ENCODE measurements at places on chromosomes 12 and 14.

GRCh38 chr12:49689785-49690184, 17.4 kb downstream of the FMNL3 start:
- H3K36me3 ChIP-seq: no peaks in the 10 kb centered on the region
- H3K27me3 ChIP-seq: no peaks in the 10 kb centered on the region
- H3K4me1 ChIP-seq: no peaks in the 10 kb centered on the region
- H3K4me3 ChIP-seq: no peak overlapping the region
- H3K27ac ChIP-seq: no peak overlapping the region
- no peak for DNase-seq

- no peak overlapping the region for H3K4me3 ChIP-seq
- no peak for DNase-seq
- H3K27me3 ChIP-seq: no peaks in the 10 kb centered on the region
- no peaks in the 10 kb centered on the region for H3K4me1 ChIP-seq
- no peaks in the 10 kb centered on the region for H3K36me3 ChIP-seq
Observed at GRCh38 chr12:68138480-68138879, 21.1 kb downstream of the IFNG start.

DNA sequence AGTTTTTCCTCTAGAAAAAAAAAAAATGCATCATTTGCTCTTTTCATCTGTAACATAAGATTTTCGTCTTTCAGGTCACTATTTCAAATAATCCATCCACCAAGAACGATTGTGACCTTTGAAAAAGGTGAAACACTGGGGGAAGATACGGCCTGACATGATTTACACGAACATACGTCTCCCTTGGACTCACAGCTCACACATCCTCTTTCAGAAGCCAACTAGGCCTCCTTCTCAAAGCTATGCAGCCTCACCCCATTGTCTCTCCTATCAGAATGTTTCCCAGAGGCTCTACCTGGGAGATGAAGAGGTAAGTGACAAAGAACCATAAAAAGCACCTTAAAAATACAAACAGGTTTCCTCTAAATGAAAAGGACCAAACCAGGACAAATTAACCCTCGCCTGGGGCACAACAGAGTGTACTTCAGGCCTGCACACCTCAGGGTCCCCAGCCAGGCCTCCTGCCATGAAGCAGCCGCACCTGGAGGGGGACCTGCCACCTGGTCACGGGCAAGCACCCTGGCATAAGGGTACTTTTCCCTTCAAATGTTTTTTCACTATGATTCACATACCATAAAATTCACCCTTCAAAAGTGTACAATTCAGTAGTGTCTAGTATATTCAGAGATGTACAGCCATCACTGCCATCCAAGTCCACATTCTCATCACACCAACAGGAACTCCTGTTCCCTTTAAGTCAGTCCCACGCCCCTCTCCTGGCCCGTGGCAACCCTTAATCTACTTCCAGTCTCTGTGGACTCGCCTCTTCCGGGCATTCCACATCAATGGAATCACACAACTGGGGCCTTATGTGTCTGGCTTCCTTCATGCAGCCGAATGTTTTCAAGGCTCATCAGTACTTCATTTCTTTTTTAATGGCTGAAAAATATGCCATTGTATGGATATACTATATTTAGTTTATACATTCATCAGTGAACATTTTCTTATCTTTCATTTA, 5.4 kb downstream of the SLC15A4 start:
- peak; percentile 86 for DNase-seq
- H3K4me1 ChIP-seq: peaks cover 62% of the 10 kb centered on the region
- H3K27ac ChIP-seq: peak overlapping the region; percentile 90
- H3K4me3 ChIP-seq: peak overlapping the region; percentile 4

GRCh38 chr14:65604936-65605335, 192.4 kb downstream of the FUT8 start:
- H3K27ac ChIP-seq: no peak overlapping the region
- DNase-seq: no peak
- H3K27me3 ChIP-seq: no peaks in the 10 kb centered on the region
- H3K36me3 ChIP-seq: no peaks in the 10 kb centered on the region
- H3K4me1 ChIP-seq: no peaks in the 10 kb centered on the region
- H3K4me3 ChIP-seq: no peak overlapping the region

DNA sequence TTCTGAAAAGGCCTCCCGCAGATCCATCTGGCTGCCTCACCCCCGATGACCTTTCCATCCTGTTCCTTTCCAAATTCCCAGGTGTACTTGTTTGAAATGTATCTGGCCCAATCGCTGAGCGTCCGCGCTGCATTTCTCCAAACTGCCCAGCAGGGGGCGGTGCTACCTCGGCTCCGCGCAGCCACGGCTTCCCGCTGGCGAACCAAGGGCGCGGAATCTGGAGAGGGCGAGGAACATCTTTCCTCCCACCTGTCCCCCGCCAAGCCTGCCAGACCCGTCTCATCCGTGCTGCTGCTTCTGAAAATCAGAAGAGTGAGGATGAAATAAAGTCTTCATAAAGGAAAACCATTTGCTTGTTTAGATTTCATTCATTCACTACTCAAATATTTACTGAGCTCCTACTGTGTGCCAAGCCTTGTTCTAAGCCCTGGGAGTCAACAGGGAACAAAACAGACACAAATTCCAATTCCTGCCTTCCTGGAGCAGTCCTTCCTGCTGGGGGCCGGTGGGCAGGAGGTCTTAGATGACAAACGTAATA, 16.8 kb upstream of the MYL2 start:
- no peak for DNase-seq
- no peak overlapping the region for H3K4me3 ChIP-seq
- no peak overlapping the region for H3K27ac ChIP-seq
- no peaks in the 10 kb centered on the region for H3K36me3 ChIP-seq
- H3K4me1 ChIP-seq: no peaks in the 10 kb centered on the region
- no peaks in the 10 kb centered on the region for H3K27me3 ChIP-seq

GRCh38 chr12:26554332-26554731, 278.7 kb downstream of the ITPR2 start:
- no peak for DNase-seq
- H3K36me3 ChIP-seq: peaks cover 9% of the 10 kb centered on the region

DNA sequence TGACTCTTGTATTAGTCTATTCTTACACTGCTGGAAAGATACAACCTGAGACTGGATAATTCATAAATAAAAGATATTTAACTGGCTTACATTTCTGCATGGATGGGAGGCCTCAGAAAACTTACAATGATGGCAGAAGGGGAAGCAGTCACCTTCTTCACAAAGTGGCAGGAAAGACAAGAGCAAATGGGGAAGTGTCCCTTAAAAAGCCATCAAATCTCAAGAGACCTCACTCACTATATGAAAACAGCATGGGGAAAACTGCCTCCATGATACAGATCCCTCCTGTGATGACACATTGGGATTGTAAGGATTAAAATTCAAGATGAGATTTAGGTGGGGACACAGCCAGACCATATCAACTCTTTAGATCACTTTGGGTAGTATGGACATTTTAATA, 83.7 kb downstream of the TMTC3 start:
- H3K36me3 ChIP-seq: no peaks in the 10 kb centered on the region
- no peak overlapping the region for H3K27ac ChIP-seq
- H3K4me1 ChIP-seq: no peaks in the 10 kb centered on the region
- H3K27me3 ChIP-seq: no peaks in the 10 kb centered on the region

DNA sequence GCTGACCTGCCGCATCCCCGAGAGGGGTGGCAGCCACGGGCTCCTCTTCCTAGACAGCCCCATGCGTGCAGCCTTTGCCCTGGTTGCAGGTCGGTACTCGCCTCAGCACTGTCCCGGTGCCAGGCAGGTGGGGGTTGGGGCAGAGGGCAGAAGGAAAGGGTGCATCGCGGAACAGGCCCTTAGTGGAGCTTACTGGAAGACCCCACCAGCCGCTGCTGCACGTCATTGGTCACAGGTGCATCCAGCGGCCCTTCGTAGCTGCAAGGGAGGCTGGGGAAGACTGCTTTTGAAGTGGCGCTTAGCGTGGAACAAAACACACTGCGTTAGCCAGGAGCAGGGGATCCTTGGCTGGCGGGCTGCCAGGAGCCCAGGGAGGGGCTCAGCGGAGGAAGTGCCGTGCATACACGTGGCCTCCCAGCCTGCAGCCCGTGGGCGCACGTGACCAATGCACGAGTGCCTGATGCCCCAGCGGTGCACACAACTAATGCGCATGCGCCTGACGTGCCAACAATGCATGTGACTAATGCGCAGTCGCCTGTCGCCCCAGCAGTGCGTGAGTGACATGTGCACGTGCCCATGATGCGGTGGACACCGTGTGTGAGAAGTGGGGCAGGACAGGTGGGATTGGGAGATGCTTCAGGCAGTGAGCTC, 5.0 kb upstream of the EP400 start:
- H3K36me3 ChIP-seq: peaks cover 16% of the 10 kb centered on the region
- no peak overlapping the region for H3K4me3 ChIP-seq
- peaks cover 5% of the 10 kb centered on the region for H3K4me1 ChIP-seq
- no peaks in the 10 kb centered on the region for H3K27me3 ChIP-seq
- no peak for DNase-seq

DNA sequence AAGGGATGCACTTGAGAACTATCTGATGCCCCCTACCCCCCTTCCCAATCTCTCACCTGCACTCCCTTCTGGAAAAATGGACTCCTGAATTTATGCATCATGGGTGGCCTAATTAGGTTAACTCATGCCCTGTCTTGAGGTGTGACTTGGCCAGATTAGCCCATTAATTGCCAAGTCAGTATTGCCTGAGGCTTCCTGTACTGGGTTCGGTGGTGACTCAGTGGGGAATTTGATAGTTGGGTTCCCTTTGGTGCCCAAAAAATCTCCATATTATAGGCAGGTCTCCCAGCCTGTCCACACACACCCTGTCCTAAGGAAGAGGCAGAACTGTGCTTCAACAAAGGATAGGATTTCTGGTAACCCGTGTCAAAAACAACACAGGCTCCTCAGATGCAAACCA, 146.1 kb downstream of the CHST11 start:
- H3K4me3 ChIP-seq: no peak overlapping the region
- no peaks in the 10 kb centered on the region for H3K36me3 ChIP-seq
- H3K27ac ChIP-seq: peak overlapping the region; percentile 81
- no peaks in the 10 kb centered on the region for H3K4me1 ChIP-seq

DNA sequence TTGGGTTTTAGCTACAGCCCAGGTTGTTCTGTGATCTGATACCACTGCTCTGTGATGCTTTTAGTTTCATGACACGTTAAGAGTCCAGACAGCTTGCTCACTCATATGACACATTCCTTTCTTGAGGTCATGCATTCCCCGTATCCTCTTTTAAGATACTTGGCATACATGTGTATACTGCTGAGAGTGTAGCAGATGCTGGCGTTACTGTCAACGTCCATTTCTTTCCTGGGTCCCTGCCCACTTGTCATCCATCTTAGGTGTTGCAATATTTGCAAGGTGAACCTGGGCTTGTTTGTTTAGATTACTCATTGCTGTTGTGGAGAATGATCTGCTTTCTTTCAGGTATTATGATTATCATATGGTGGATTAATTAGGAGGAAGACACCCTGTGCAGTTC, 9.1 kb upstream of the EMP1 start:
- no peak overlapping the region for H3K4me3 ChIP-seq
- H3K27ac ChIP-seq: no peak overlapping the region
- no peaks in the 10 kb centered on the region for H3K36me3 ChIP-seq
- H3K4me1 ChIP-seq: no peaks in the 10 kb centered on the region

DNA sequence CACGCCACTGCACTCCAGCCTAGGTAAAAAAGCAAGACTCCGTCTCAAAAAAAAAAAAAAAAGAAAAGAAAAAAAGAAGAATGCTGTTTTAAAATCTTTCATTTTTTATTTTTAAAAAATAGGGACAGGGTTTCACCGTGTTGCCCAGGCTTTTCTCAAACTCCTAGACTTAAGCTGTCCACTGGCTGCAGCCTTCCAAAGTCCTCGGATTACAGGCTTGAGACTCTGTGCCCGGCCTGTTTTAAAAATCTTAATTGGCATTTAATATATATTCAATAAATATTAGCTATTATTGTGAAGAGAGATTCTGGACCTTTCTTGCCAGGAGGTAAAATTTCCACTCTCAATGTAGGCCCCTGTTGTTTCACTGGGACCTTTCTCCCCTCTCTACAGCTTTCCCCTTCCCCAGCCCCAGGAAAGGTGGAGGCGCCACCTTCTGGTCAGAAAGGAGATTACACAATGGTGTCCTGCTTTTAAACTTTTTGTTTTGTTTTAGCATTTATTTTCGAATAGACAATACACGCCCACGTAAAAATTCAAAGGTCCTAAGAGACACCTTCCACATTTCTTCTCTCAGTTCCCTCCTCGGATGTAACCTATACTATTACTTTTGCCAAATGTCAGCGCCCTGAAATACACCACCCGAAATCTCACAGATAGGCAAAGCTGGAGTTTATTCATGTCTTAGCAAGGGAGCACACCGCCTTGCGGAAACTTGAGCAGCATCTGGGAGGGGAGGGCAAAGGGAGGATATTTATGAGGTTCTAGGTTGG, 23.8 kb upstream of the PHC1 start:
- H3K4me1 ChIP-seq: no peaks in the 10 kb centered on the region
- H3K4me3 ChIP-seq: peak overlapping the region; percentile 60
- no peak overlapping the region for H3K27ac ChIP-seq
- DNase-seq: no peak
- no peaks in the 10 kb centered on the region for H3K27me3 ChIP-seq

DNA sequence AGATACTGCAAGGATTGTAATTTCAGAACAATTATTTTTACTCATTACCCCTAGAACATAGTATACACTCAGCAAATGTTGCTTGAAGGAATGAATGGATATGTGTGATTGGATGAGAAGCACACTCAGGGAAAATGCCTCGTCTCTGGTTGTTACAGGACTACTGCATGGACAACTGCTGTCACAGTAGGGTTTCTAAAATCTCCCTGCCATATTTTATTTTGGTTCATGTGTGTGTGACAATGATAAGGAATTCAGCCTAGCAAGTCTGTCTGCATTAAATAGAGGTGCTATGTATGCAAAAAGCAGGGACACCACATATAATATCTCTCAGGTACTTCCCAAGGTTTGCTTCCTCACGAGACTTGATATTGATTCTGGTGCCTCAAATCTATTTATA, 1.4 kb downstream of the PTPRR start:
- no peaks in the 10 kb centered on the region for H3K4me1 ChIP-seq
- DNase-seq: no peak
- H3K27ac ChIP-seq: no peak overlapping the region
- no peaks in the 10 kb centered on the region for H3K27me3 ChIP-seq
- H3K36me3 ChIP-seq: no peaks in the 10 kb centered on the region

- H3K27ac ChIP-seq: no peak overlapping the region
- H3K27me3 ChIP-seq: no peaks in the 10 kb centered on the region
- H3K36me3 ChIP-seq: no peaks in the 10 kb centered on the region
- H3K4me3 ChIP-seq: no peak overlapping the region
- H3K4me1 ChIP-seq: no peaks in the 10 kb centered on the region
- DNase-seq: no peak
Observed at GRCh38 chr14:76848879-76849278, 22.7 kb downstream of the LRRC74A start.

DNA sequence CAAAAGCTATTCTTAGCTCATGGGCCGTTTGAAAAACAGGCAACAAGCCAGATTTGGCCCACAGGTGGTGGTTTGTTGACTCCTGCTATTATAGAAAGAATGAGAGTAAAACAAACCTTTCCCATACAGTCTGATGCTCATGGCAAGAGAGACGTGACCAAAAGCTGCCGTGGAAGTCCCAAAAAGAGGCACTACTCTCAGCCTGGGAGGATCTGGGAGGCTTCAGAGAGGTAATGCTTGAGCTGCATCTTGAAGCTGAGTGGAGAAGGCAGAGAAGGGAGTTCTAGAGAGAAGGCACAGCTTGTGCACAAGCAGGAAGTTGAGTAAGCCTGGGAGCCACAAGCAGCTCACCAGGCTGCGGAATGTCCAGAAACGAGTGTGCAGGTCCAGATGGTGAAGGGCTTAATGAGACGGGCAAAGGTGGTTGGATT, 9.6 kb downstream of the PLXNC1 start:
- no peak overlapping the region for H3K27ac ChIP-seq
- H3K4me1 ChIP-seq: no peaks in the 10 kb centered on the region
- H3K27me3 ChIP-seq: no peaks in the 10 kb centered on the region
- H3K4me3 ChIP-seq: no peak overlapping the region
- DNase-seq: no peak
- H3K36me3 ChIP-seq: no peaks in the 10 kb centered on the region

Measured in ascending aorta (tissue), 2 donors.